ENCODE measurements at places on chromosomes 5 and 9.

GRCh38 chr9:122226142-122226757 is 2.5 kb downstream of the LHX6 start:
- DNase-seq, result no peak

- DNase-seq, result no peak
Measured at GRCh38 chr5:78816143-78816765, 167.7 kb upstream of the LHFPL2 start.

DNA sequence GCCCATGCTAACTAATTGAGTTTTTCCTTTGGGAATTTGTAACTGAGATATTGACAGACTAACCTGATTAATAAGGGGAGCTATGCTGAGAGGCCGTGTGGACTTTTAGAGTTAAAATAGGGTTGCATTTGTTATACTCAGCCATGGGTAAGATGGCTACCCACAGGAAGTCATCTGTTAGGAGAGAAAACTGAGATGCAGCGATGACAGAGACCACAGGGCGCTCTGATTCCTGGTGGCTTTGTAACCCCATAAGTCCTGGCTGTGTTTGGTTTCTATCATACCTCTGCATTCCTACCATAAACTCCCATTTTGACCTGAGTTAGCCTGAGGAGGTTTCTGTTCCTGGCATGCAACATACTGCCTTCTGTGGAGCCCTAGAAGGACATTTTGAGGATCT is 19.5 kb upstream of the PANK3 start:
- DNase-seq, result peak; percentile 12

GRCh38 chr9:133493845-133494540 is 15.1 kb upstream of the SLC2A6 start:
- no peak for DNase-seq

GRCh38 chr5:170633235-170634081 is 129.6 kb downstream of the KCNIP1 start:
- DNase-seq, result peak; percentile 80

DNA sequence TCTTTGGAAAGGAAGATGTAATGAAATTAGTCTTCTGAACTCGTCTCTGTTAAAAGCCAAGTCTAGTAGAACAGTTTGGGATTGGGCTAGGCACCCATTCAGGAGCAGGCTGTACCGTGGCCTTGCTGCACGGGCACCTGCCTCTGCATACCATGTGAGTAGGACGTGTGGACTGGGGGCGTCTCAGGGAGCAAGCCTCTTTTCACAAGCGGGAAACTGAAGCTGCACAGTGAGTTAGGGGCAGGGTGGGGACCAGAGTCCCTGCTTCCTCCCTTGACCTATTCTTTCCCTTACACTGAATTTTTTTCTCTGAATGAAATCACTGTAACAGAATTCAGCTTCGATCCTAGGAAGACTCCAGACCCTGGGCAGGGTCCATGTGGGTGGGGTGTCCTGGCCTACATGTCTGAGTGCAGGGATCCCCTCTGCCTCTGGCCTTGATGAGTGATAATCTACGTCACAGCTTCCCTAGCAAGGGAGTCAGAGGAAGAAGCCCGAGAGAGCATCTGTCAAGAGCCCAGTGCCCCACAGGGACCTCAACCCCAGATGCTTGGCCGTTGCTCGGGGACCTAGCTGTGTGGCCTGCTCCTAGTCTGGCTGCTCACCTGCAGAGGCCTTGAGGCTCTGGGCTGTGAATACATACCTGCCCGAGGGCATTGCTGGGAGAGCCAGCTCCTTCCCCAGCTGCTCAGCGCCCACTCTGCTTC is 15.1 kb downstream of the PHF2 start:
- DNase-seq, result no peak

DNA sequence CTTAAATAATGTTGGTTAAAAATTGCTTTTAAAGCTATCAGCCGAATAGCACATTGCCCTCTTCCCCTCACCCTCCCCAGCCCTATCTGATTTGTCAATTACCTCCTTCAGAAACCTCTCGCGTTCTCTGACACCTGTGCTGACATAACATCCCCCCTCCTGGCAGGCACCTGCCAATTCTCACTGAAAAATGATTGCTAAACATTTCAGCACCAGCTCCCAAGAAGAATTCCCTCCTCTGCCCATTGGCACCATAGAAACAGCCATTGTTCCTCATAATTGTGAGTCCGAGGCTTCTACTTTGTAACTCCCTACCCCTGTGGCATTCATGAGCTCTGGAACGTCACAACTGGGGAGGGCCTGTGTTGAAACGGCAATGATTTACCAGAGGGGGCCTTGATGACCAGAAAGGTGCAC is 20.2 kb downstream of the CDH6 start:
- DNase-seq, result no peak

- DNase-seq, result no peak
Measured at GRCh38 chr5:84821924-84822323, 437.2 kb upstream of the EDIL3 start.

DNA sequence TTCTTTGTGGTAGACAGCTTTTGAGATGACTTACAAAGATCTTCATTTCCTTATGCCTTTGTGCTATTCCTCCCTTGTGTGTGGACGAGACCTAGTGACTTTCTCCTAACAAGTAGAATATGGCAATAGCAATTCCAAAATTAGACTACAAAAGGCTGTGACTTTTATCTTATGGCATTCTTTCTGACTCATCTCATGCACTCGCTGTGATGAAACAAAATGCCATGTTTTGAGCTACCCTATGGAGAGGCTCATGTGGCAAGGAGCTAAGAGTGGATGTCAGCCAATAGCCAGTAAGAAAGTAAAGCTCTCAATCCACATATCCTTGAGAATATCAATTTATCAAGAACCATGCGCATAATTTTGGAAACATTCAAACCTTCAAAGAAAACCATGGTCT is 380.5 kb upstream of the SMC2 start:
- DNase-seq, result no peak

DNA sequence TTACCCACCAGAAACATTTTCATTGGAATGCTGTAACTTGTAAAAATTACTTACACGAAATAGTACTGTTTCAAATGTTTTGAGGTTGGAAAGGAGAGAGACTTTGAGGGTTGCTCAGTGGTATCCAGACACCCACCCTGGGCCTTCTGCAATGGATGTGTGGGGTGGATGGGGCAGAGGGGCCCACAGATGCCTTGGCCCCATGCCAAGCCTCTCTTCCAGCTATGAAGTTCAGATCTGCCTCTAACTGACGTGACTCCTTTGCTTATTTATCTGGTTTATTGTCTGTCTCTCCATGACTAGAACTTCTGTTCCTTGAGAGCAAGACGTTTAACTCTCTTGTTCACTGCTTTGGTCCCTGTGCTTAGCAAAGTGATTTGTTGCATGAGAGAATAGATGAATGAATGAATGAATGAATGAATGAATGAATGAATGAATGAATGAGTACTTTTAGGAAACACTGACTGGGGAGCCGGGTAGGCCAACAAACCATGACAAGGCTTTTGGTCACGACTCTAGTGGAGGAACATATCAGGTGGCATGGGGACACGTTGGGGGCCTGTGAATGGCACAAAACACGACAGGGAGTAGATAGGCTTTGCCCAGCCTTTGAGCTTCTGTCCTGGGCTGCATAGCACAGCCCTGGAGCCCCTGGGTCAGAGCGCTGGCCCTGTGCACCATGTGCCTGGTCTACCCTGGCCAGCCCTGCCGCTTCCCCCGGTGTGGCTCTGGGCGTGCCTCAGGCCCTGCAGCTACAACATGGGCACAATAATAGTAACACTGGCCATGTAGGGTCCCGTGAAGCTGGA is 31.8 kb downstream of the AK8 start:
- no peak for DNase-seq

DNA sequence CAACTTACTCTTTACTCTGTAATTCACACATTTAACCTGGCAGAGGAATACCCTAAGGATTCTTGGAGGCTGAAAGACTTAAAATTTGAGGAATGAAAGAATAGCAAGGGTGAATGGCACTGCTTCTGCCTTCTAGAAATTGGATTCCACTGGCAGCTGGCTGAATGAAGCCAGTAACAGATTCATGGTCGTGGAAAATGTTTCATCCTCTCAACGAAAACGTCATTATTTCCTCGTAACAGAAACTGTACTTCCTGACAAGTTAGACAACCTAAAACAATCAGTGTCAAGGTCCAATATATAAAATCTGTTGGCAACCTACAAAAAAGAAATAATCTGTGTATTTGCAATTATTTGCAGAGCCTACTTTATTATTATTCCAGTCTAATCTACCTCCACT is 39.7 kb downstream of the BNC2 start:
- DNase-seq, result no peak

Data from SJSA1 (cell line).